Stimulated activated CD4-positive, alpha-beta T cell treated with anti-CD3 and anti-CD28 coated beads, Interleukin-15, amount 100 ng/mL, for 48 hours (primary cell): ENCODE measurements at places on chromosomes 16 and 17.

GRCh38 chr16:75861311-75862097 is 135.2 kb upstream of the CPHXL start:
- DNase-seq: no peak

DNA sequence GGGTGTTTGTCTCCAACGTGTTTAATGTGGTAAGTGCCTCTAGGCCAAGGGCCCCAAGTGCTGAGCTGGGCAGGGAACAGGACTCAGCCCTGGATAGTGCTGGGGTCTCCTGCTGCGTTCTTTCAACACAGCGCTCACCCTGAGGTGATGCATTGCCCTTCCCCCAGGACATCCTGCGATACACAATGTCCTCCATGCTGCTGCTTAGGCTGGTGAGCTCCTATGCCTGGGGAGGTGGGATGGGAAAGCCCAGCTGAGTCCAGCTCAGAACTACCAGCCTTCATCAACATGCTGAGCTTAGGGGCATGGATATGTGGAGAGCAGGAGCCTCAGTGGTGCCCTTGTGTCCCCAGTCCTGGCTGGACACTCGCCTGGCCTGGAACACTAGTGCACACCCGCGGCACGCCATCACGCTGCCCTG is 563 bp downstream of the ZACN start:
- no peak for DNase-seq

DNA sequence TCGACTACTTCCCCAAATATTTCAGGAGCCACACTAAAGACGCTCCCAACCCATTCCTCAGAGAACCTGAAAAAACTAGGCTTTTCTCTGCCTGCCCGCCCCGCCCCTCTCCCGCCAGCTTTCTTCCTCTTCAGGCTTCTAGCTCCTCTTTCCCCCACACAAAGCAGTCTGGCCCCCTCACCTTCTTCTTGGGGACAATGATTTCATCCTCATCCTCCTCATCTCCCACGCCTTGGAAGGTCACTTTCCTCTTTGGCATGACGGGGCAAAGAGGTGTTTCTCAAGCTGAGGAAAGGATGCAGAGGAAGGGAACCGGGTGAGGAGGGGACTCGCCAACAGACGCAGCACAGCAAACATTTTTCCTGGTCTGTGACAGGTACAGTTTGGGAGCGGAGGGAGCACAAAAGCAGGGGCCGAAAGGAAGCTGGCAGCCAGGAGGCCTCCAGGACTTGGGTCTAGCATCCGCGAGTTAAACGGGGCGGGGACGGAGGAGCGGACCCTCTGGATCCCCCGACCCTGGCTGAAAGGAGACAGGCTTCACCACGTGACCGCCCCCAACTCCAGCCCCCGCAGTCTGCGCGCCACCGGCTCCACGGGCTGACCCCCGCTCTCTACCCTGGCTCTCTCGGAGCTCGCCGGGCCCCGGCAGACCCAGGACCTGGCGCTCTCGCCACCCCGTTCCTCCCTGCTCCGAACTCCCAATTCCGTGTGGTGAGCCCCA is 525 bp downstream of the CD2BP2 start:
- no peak for DNase-seq

DNA sequence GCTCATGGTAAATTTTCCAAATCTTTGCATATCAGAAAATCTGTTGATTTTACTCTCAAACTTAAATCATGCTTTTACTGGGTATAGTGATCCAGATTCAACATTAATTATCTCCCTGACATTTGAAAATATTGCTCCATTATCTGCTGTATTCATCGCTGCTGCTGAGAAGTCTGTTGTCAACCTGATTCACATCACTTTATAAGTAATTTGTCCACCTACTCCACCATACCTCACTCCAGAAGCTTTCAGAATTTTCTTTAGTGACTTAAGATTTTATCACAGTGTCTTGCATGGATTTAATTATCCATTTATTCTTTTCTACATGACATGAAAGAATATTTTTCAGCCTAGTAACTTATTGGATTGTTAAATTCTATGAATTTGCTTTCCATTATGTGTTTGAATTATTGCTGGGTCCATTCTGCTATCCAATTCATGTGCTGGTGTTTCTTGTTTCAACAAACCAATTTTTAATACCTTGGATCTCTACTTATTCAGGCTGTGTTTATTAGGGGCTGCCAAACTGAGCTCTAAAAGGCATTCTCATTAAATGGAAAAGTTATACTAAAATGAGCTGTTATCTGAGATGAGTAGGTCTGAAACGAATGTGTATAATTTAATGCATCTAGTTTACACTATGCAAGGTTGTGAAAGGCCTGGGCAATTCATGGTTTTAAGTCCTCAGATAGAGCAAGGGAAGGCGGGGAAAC is 519.3 kb upstream of the CDH11 start:
- DNase-seq: no peak

DNA sequence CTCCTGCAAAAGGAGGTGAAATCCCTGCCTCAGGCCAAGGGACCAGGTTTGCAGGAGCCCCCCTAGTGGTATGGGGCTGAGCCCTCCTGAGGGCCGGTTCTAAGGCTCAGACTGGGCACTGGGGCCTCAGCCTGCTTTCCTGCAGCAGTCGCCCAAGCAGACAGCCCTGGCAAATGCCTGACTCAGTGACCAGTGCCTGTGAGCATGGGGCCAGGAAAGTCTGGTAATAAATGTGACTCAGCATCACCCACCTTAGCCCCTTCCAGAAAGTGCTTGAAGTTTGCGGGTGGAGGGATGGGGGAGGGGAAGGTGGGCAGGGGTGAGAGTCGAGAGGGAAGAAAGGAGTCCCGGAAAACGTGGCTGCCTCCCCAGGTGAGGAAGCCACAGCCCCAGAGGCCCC is 2.1 kb downstream of the MC1R start:
- DNase-seq: no peak

DNA sequence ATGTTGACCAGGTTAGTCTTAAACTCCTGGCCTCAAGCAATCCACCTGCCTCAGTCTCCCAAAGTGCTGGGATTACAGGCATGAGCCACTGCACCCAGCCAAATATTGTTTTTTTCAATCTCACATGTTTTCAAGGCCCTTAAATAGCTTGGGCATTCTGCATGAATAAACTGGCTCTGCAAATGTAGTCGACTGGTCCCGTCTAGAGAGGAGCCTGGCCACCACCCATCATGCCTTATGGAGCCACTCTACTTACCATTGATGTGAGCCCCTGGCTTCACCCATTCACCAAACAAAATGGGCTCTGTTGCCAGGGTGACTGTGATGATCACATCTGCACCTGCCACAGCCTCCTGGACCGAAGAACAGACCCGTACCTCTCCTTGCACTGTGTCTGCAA is 10.8 kb downstream of the CRYM start:
- no peak for DNase-seq

DNA sequence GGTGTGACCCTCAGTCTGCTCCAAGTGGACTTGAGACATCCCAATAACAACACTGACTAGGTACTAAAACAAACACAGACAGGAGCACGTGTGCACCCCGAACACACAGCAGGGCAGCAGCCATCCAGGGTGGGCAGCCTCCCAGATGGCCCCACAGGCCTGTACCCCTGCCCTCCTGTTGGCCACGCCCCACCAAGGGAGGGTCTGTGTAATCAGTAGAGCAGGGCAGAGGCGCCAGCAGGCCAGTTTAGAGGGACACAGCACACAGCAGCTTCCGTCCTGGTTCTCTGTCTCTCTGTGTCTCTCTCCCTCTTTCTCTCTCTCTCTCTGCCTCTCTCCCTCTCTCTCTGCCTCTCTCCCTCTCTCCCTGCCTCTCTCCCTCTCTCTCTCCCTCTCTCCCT is 21.4 kb downstream of the ACTG1 start:
- DNase-seq: no peak

DNA sequence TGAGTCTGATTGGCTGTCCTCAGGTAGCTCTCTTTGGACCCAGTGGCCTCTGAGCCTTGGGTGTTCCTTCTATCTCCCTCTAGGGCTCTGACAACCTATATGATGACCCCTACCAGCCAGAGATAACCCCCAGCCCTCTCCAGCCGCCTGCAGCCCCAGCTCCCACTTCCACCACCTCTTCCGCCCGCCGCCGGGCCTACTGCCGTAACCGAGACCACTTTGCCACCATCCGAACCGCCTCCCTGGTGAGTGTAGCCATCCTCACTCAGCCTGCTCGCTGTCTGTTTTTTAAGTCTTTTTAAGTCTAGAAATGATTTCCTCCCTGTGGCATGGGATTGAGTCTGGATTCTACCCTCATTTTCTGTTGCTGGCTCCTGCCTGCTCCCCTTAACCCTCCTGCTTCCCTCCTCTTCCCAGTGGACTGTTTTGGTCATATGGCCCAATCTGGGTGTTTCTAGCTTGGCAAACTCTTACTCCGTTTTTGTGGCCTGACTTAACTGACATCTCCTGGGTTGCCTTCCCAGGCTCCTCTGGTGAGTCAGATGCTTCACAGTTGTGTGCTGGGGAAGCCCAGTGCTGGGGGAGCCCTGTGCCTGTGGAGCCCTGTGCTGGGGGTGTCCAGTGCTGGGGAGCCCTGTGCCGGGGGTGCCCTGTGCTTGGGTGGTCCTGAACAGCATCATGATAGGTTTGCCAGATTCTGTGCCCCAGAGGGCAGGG is 9.9 kb downstream of the TAOK2 start:
- no peak for DNase-seq

- no peak for DNase-seq
Measured at GRCh38 chr16:85378145-85379040, 234.7 kb upstream of the GSE1 start.

DNA sequence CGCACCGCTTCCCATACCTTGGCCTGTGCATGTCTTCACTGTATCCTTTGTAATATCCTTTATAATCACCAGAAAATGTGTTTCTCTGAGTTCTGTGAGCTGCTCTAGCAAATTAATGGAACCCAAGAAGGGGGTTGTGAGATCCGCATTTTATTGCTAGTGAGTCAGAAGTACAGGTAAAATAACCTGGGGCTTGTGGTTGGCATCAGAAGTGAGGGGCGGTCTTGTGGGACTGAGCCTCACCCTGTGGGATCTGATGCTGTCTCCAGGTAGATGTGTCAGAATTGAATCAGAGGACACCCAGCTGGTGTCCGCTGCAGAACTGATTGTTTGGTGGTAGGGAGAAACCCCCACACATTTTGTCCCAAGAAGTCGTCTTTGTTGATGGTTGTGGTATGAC is 382.4 kb downstream of the SNX29 start:
- no peak for DNase-seq

DNA sequence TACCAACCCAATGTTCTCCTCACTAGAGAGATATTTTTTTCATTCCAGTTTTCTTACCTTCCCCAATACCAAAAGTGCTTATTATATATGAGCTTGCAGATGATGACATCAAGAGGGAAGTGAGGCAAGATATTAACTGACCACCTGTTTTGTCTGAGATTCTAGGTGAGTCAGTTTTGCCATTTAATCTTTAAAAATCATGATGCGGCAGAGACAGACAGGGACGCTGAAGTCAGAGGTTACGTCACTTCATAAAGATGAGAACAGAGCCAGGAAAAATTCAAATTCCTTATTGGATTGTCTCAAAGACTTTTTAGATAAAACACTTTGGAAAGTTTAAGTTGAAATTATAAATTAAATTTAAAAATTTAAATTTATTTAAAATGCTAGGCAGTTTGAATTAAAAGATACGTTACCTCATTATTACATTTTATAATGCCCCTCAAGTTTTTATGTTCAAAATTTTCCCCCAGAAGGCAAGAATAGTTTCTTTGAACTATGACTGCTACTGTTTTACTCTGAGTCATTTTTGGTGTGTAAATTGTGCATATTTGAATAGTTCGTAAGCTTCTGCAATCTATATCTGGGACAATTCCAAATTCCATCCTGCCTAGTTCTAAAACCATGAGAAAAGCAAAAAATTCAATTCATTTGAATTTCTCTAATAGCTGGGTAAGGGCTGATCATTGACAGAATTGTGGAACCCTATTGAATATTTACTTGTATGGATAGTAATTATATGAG is 839.6 kb upstream of the GOT2 start:
- DNase-seq: no peak
